ENCODE measurements at places on chromosomes 7 and 10.

GRCh38 chr10:68155615-68156210, 46.4 kb downstream of the MYPN start:
- no peak for DNase-seq

GRCh38 chr10:132900211-132900756, 42.1 kb downstream of the CFAP46 start:
- DNase-seq: no peak

DNA sequence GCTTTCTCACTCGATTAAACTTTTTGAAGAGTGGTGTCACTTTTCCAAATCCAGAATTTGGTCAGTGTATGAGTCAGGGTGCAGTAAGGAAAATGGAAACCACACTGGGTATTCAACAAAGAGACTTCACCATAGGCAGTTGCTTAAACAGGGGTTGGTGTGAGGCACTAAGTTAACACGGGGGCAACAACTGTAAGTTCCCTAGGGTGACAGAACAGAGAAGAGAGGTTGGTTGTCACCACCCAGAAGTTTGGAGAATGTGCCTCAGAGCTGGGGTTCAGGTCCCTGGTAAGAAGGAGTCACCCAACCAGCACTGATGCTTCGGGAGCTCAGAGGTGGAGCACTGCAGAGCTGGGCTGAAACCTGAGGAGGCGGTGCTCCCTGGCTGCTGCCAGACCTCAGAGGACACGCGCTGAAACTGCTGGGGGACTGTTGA, 170.4 kb downstream of the ARID5B start:
- peak; percentile 72 for DNase-seq

DNA sequence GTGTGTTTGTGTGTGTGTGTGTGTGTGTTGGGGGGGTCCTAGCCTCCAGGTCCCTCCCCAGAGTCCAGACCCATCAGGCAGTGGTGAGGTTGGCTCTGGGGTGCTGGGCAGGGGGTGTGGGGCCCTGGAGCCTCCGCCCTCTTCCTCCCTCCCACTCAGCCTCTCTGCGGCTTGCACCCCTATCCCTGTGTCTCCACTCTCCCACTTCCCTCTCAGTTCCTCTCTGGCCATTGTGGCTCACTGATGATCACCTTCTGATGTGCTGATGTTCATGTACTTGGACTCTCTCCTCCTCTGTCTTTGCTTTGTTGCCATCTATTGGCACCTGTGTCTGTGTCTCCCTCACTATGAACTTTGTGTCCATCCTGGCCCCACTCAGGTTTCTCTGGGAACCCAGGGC, 298.7 kb downstream of the ZEB1 start:
- no peak for DNase-seq

DNA sequence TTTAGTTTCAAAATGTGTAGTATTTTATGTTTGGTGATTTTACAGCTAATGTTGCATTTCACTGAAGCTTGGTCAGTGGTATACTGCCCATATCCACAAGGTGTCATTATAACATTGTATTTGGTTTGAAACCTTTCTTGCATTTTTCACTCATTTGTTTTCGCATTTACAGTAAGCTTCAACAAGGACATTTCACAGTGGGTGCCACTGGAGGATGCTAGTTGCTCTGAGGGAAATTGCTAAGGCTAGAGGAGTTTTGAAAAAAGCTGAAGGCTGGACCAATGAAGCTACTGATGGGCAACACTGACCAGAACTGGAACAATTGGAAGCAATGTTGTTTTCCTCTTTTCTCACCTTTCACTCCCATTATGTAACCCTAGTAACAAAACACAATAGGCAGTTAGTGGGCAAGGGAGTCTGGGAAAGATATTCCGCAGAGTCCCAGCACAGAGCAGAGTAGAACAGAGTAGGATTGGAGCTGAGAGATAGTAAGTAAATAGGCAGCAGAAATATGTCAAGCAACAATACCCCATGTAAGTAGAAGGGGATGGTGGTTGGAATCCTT, 23.6 kb upstream of the SRI start:
- DNase-seq: peak; percentile 73

DNA sequence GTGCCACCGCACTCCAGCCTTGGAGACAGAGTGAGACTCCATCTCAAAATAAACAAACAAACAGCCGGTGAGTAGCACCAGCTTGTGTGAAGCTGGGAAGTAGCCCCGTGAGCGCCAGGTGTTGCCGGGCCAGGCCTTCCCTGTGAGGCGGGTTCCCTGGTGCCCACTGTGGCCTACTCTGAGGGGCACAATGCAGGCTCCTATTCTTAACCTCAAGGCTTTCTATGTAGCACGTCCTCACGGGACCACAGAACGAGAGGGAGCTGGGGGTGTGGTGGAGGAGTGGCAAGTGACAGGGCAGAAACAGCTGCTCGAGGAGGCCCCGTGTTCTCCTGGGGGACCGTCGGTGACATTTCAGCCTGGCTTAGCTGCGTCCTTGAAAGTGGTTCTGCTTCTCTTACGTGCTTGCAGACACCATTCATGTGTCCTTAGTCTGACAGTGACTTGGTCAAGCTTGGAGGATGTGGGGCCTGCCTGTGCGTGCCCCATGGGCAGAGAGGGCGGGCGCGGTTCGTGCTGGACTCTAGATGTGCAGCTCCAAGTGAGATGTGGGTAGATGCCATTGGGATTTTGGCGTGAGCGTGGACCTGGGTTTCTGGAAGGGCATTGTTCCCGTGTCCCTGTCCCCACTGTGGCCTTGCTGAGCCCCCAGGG, 116.6 kb downstream of the NKX6-2 start:
- DNase-seq: no peak

DNA sequence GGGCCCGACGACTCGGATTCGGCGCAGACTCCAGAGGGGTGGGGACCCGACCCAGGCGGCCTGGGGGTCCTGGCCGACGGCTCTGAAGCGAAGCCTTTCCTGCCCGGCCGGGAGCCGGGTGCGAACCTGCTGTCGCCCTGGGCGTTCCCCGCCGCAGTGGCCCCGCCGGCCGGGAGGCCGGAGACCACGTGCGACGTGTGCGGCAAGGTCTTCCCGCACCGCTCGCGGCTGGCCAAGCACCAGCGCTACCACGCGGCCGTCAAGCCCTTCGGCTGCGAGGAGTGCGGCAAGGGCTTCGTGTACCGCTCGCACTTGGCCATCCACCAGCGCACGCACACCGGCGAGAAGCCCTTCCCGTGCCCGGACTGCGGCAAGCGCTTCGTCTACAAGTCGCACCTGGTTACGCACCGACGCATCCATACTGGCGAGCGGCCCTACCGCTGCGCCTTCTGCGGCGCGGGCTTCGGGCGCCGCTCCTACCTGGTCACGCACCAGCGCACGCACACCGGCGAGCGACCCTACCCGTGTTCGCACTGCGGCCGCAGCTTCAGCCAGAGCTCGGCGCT, 15.4 kb downstream of the ZNF316 start:
- DNase-seq: no peak

GRCh38 chr7:128939861-128940410, 2.2 kb downstream of the IRF5 start:
- DNase-seq: no peak

DNA sequence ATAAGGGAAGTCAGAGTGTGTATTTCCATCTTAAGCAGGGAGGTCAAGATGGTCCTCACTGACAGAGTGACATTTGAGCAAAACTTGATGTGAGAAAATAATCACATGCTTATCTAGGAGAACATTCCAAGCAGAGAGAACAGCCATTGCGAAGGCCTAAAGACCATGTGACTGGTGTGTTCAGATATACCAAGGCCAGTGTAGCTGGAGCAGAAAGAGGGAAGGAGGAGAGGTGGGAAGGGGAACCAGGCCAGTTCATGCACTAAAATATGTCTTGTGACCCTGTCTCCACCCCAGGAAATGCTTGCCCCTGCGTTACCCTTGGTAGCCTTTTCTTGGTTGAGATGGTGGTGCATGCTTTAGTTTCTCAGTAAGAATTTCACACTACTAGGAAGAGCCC, 77.4 kb downstream of the CACNB2 start:
- DNase-seq: no peak

DNA sequence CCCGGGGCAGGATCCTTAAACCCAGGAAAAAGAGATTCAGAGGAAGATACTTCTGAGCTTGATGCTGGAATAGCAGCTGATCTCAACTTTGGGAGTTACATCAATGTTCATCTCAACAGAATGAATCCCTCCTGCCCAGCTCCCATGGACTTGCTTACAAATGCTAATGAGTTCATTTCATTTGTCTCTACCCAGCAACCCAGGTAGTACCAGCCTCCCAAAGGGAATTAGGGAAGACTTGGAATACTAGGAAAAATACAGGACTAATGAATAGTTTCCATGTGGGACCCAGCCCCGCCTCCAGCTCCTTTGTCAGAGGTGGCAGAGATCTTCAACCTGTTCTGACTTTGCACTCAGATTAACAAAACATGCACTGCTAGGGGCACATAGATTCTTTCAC, 22.1 kb upstream of the TCF7L2 start:
- DNase-seq: no peak

- DNase-seq: peak; percentile 92
Observed at GRCh38 chr10:95333997-95334804, 43.4 kb upstream of the PDLIM1 start.

- DNase-seq: no peak
Observed at GRCh38 chr7:129907122-129907736, 45.5 kb downstream of the UBE2H start.

DNA sequence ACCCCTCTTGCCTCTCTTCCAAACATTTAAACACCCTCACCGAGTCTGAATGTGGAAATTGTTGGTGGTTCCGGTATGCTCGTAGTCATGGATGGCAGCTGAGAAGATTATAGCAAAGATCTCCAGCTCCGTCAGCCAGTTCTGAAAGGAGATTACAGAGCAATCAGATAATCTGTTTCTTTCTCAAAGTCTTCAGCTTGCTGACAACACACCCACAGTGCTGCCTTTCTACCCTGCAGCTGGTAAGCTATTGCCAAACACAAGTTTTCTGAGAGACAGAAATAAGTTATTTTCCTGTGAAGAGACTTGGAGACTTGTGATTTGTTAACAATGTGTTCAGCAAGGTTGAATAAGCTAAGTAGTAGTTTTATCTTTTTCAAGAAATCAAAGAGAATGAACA, 163.6 kb downstream of the PPP1R17 start:
- no peak for DNase-seq

GRCh38 chr10:24690961-24691512, 32.6 kb downstream of the ARHGAP21 start:
- no peak for DNase-seq

DNA sequence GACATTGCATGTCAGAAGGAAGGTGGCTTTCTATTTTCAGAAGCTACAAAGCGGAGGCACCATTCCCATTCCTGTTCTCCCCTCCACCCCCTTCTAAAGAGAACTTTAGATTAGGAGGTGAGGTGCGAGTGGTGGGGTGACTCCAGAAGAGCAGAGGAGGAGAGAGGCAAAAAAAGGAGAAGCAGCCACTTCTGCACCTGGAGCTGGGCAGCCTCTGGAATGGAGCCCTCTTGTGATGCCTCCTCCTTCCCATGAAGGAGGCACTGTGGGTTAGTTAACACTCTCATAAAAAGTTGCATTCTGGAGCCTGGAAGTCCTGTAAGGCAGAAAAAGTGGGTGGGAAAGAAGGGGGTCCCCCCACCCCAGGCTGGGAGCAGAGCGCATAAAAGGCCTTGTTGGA, 4.8 kb downstream of the PTF1A start:
- no peak for DNase-seq

DNA sequence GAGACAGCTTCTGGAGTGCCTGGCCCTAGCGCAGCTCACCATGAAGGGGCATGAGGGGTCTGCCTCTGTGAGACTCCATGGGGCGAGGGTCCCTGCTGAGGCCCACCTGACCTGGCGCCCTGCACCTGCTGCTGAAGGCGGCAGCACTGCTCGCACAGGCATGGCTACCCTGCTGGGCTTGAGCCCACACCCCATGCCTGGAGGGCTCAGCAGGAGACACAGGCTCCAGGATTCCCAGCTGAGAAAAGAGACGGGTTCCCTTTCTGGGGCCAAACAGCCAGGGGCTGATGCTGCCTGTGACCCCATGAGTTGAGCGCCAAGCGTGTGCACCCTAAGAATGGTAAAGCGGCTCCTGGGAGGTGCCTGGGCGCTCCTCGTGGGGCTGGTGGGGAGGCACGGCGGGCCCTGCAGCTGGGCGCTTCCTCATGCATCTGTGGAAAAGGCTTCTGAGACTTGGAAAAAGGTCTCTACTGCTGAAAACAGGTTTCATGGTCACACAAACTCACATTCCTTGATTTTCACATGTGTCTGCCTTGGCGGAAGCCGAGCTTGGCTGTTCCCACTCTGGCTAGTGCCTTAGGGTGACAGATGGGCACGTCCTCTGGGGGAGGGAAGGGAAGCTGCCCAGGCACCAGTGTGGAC, 233.4 kb downstream of the ZMYND11 start:
- no peak for DNase-seq

DNA sequence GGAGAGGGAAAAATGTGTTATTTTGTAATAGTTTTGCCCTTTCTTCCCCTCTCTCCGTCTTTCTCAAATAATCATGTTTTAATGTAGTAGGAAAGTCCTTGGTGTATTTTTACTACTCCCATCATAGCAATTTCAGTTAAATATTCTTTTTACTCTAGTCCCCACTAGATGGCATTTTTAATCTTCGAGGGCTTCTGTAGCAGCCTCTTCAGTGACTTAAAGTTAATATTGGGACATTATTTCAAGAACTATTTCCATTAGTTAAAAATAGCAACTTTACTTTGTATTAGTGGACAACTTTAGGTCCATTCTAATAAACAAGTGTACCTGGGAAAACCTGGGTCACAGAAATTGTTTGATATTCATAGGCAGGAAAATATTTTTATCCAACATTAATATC, 23.0 kb downstream of the EDRF1 start:
- DNase-seq: peak; percentile 17

GRCh38 chr7:103150192-103150591, 1.3 kb upstream of the NAPEPLD start:
- no peak for DNase-seq

- DNase-seq: no peak
Observed at GRCh38 chr7:12322903-12323300, 80.8 kb downstream of the VWDE start.

- DNase-seq: no peak
Observed at GRCh38 chr7:140435252-140435895, 31.5 kb downstream of the RAB19 start.

DNA sequence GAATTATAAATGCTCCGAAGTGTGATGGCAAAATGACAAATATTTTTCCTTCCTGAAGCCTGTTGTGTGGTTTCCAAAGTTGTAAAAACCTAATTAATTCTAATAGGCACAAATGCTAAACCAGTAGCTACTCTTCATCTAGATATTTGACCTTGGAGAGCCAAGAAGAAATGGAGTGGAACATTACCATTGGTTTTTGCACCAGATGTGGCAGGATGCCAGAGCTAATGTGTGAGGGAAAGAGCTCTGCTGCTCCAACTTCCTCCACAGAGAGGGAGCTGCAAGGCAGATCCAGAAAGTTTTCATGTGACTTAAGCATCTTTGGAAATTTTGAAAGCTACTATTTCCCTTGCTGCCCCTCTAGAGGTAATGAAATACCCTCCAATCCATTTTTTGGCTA, 65.1 kb upstream of the HPS1 start:
- DNase-seq: no peak

All from astrocyte of the spinal cord (primary cell).